ENCODE measurements at places on chromosomes 11 and 22.

- peaks cover 29% of the 10 kb centered on the region for H3K4me1 ChIP-seq
- DNase-seq = no peak
- H3K4me3 ChIP-seq = no peak overlapping the region
- H3K36me3 ChIP-seq = no peaks in the 10 kb centered on the region
- no peak overlapping the region for H3K27ac ChIP-seq
Observed at GRCh38 chr11:64059339-64060140, 23.8 kb downstream of the FLRT1 start.

DNA sequence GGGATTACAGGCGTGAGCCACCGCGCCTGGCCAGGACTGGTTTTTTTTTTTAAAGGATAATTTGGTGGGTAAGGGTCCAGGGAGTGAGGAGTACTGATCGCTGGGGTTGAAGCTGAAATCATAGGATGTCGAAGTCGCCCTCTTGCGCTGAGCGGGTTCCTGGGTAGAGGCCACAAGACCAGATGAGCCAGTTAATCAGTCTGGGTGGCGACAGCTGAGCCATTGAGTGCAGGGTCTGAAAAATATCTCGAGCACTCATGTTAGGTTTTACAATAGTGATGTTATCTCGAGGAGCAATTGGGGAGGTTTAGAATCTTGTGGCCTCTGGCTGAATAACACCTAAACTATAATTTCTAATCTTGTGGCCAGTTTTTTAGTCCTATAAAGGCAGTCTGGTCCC is 7.8 kb downstream of the APOL5 start:
- H3K4me3 ChIP-seq = no peak overlapping the region
- no peak overlapping the region for H3K27ac ChIP-seq
- H3K4me1 ChIP-seq = peaks cover 3% of the 10 kb centered on the region
- no peaks in the 10 kb centered on the region for H3K36me3 ChIP-seq

DNA sequence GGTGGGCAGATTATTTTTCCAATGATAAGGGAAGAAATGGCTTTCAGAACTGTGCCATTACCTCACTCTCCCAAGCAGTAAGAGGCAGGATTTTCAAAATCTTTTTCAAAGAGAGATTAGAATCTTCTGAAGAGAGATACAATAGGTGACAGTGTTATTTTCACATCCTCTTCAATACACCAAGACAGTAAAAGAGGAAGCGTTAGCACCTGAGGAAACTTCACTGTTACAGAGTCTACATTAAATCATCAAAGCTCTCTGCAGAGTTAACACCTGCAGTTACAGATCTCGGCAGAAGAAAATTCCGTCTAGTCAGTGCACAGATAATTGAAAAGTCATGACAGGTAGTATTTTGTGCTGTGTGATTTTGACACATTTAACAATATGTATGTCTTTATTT is 144.9 kb downstream of the PGR start:
- no peaks in the 10 kb centered on the region for H3K4me1 ChIP-seq
- no peaks in the 10 kb centered on the region for H3K27me3 ChIP-seq
- H3K36me3 ChIP-seq = no peaks in the 10 kb centered on the region
- H3K27ac ChIP-seq = no peak overlapping the region
- H3K4me3 ChIP-seq = no peak overlapping the region

DNA sequence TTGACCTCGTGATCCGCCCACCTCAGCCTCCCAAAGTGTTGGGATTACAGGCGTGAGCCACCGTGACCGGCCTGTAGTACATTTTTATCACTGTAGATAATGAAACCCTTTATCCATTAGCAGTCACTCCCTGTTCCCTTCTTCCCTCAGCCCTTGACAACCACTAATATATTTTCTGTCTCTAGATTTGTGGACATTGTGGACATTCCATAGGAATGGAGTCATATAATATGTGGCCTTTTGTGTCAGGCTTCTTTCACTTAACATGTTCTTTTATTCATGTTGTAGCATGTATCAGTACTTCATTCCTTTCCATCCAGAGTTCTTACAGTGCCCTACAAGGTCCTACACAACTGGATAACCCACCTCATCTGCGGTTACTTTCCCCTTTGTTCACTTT is 30.5 kb downstream of the RRM1 start:
- H3K27me3 ChIP-seq = no peaks in the 10 kb centered on the region
- no peak overlapping the region for H3K4me3 ChIP-seq
- DNase-seq = no peak
- H3K4me1 ChIP-seq = no peaks in the 10 kb centered on the region

GRCh38 chr11:130070846-130071200 is 1.1 kb downstream of the APLP2 start:
- no peak for DNase-seq
- peak overlapping the region; percentile 95 for H3K4me3 ChIP-seq
- peaks cover 21% of the 10 kb centered on the region for H3K4me1 ChIP-seq
- H3K27me3 ChIP-seq = peaks cover 7% of the 10 kb centered on the region
- peak overlapping the region; percentile 75 for H3K27ac ChIP-seq
- H3K36me3 ChIP-seq = no peaks in the 10 kb centered on the region

DNA sequence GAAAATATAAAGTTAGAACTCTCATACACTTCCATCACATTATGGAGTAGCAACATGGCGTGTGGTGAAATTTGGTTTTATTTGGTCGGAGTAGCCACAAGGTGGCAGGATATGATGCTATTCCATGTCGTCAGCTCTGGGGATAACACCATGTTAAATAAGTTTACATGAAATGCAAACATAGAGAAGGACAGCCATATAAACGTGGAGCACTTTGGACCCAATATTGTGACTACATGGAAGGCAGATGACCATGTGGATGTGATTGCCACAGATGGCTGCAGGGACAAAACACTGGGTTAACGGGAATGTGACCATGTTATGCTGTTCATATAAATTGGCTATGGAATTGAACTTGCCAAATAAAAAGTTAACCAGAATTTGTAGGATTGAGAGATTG is 21.0 kb downstream of the OR5M11 start:
- no peak for DNase-seq
- H3K4me1 ChIP-seq = no peaks in the 10 kb centered on the region
- peaks cover 2% of the 10 kb centered on the region for H3K27me3 ChIP-seq
- H3K4me3 ChIP-seq = no peak overlapping the region

DNA sequence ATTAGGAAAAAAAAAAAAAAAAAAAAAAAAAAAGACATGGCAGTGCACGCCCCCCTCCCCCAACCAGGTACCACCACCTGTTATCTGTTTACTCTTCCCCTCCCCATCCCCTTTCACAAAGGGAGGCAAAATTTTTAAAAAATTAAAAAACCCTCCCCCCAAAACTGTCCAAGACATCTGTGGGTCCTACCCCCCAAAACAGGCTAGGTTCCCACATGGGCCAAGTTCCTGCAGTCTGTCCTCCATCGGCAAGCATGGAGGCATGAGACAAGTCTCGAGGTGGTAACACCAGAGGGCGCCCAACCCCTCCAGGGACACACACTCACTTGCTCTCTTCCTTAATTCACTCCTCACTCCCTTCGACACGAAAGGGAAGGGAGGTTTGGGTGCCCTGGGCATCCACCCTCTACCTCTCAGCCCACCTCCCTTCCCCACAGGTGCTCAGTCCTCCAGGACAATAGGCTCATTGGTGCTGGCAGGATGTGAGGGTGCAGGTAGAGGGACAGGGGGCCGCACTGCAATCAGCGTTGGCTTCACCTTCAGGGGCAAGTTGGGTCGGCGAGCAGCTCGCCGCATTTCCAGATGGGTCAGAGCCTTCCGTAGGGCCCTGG is 2.2 kb upstream of the TUT1 start:
- peak overlapping the region; percentile 98 for H3K27ac ChIP-seq
- peaks cover 18% of the 10 kb centered on the region for H3K4me1 ChIP-seq
- peak overlapping the region; percentile 70 for H3K4me3 ChIP-seq
- peak; percentile 79 for DNase-seq

DNA sequence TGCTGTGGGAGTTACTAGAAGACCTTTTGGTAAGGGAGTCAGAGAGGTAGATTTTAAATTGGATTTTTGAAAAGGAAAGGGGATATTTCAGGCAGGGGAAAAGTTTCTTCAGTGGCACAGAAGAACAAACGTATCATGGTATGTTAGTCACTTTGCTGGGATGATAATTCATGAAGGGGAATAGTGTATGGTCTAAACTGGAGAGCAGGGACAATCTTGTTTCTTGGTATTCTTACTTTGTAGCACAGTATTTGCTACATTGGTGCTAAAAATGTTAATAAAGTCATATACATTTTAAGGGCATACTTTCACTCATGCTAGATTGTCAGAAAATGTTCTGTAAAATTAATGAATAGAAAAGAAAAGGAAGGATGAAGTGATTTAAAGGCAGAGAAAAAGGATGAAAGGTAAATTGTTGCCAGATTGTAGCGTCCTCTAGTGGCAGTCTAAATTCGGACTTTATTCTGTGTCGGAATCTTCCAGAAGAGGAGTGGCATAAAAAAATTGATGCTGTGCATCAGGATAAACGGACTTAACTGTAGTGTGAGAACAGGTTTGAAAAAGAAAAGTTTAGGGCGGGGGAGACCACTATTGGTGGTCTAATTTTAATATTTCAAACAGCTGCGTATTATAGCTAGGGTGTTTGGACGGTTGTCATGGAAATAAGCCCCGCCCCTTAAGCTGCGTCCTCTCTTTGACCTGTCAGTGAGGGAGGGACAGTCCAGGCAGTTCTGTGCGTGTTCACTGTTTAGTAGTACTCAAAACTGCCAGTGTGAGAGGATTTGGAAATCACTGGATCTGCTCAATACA is at the start of gene BCO2:
Gene BCO2 (plus strand): TSS at position 724 of the 810 bp plus-strand sequence. CDS start 90 bp downstream, outside the sequence.
- peak; percentile 70 for DNase-seq
- no peaks in the 10 kb centered on the region for H3K36me3 ChIP-seq
- no peaks in the 10 kb centered on the region for H3K4me1 ChIP-seq
- H3K27me3 ChIP-seq = no peaks in the 10 kb centered on the region
- H3K27ac ChIP-seq = no peak within 1 kb of the TSS

DNA sequence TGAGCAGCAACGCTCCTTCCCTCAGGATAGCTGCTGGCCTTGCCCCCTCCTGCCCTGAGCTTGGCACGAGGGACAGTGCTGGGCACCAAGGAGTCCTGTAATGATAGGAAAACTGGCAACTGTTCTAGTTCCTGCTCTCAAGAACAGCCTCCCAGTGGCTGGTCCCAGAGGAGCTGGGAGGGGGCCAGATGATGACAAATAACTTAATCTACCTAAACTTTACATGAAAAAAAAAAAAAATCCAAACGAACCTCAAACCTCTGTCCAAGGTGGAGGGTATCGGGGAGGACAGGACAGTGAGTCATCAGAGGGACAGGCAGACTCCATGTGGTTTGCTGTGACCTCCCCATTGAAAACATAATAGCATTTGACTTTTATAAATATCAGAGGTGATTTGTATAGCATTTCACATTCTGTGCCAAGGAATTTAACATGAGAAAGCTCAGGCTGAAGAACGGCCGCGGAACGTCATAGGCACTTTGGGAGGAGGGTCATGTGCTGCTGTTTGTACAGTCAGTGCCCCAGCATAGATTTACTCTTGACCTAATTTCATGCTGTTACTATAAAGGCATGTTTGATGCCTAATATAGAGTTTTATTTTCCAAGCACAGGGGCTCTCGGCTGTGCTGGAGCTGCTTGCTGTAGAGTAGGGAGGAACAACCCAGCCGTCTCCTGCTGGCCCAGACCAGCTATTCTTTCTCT is 98.2 kb upstream of the NNMT start:
- no peak for DNase-seq
- H3K4me1 ChIP-seq = peaks cover 20% of the 10 kb centered on the region
- H3K27me3 ChIP-seq = peaks cover 6% of the 10 kb centered on the region
- H3K27ac ChIP-seq = no peak overlapping the region
- H3K36me3 ChIP-seq = no peaks in the 10 kb centered on the region

DNA sequence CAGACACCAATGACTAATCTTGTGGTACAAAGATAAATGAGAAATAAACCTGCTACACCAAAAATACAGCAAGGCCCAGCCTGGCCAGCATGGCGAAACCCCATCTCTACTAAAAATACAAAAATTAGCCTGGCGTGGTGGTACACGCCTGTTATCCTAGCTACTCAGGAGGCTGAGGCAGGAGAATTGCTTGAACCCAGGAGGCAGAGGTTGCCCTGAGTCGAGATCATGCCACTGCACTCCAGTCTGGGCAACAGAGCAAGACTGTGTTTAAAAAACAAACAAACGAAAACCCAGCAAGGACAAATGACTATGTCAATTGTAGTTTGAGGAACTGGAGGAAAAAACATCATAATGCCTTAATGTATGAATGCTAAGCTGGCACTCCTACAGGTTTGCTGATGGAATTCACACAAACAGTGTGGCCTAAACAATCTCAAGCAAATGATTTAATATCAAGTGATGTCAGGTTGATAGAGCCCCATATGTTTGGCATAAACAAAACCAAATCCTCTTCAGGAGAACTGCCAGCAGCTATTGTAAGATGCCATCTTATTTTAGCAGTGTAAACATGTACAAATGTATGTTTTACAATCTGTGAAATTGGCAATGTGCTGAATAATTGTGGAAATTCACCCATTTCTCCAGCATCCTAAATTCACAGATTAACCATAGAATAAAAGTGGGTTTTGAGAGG is 20.0 kb downstream of the MMP7 start:
- H3K27ac ChIP-seq = no peak overlapping the region
- H3K4me1 ChIP-seq = no peaks in the 10 kb centered on the region
- no peak for DNase-seq
- no peaks in the 10 kb centered on the region for H3K36me3 ChIP-seq
- no peak overlapping the region for H3K4me3 ChIP-seq

DNA sequence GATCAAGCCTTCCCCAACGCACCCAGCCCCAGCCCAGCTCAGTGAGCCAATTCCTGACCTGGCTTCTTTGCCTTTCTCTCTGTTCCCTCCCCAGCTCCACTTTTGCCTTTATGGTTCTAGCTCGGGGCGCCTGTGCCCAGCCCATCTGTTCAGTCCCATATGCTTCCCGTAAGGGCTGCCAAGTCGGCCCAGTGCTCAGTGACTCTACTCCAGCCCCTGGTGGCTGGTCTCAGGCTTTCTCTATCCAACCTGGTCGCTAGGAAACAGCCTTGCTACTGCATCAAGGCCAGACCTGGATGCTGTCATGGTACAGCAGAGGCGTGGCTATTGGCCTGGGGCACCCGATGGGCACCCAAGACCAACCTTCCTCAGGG is 178.0 kb downstream of the DSCAML1 start:
- H3K27ac ChIP-seq = peak overlapping the region; percentile 96
- H3K36me3 ChIP-seq = peaks cover 7% of the 10 kb centered on the region
- H3K4me1 ChIP-seq = peaks cover 19% of the 10 kb centered on the region
- peak; percentile 68 for DNase-seq
- H3K27me3 ChIP-seq = peaks cover 3% of the 10 kb centered on the region

- peaks cover 16% of the 10 kb centered on the region for H3K27me3 ChIP-seq
- H3K27ac ChIP-seq = peak overlapping the region; percentile 55
- H3K36me3 ChIP-seq = peaks cover 5% of the 10 kb centered on the region
- DNase-seq = no peak
Observed at GRCh38 chr11:75352588-75353206, 1.2 kb upstream of the ARRB1 start.

- H3K36me3 ChIP-seq = peaks cover 4% of the 10 kb centered on the region
- no peak overlapping the region for H3K4me3 ChIP-seq
- peaks cover 3% of the 10 kb centered on the region for H3K27me3 ChIP-seq
- no peaks in the 10 kb centered on the region for H3K4me1 ChIP-seq
- DNase-seq = no peak
Observed at GRCh38 chr11:58832056-58832645, 12.4 kb downstream of the GLYATL2 start.

- H3K27ac ChIP-seq = no peak overlapping the region
- no peak overlapping the region for H3K4me3 ChIP-seq
- no peaks in the 10 kb centered on the region for H3K4me1 ChIP-seq
- no peaks in the 10 kb centered on the region for H3K36me3 ChIP-seq
Observed at GRCh38 chr11:84247926-84248325, 961.8 kb upstream of the CCDC90B start.
